Cardiac atrium fibroblast (primary cell): ENCODE measurements at places on chromosomes 7 and 10. TPM values are rescaled to one million over a fixed set of nuclear protein-coding genes. Genes with fewer than 3 reads are reported as not detected.

ZNF804B gene
- not detected in 2 replicates for total RNA-seq

ACHE gene
- 0.16 TPM in 1 of 2 replicates, not detected in the other for total RNA-seq

FGL2 gene
- 0.97 and 7.6 TPM in 2 replicates for total RNA-seq

CPN1 gene
- not detected in 2 replicates for total RNA-seq

COL17A1 gene
- 0.16 and 0.36 TPM in 2 replicates for total RNA-seq

CCL24 gene
- total RNA-seq: not detected in 2 replicates

GNG11 gene
- total RNA-seq: 113 and 138 TPM in 2 replicates

HKDC1 gene
- total RNA-seq: 0.18 and 0.49 TPM in 2 replicates

MCM10 gene
- total RNA-seq: 2.2 and 2.6 TPM in 2 replicates

LLCFC1 gene
- total RNA-seq: not detected in 2 replicates

CUBN gene
- total RNA-seq: 0.72 and 4.2 TPM in 2 replicates

CTTNBP2 gene
- not detected in 2 replicates for total RNA-seq

ABCA13 gene
- not detected in 2 replicates for total RNA-seq

INPP5A gene
- total RNA-seq: 30.5 and 31.2 TPM in 2 replicates

DOCK4 gene
- 5.2 and 12.8 TPM in 2 replicates for total RNA-seq

XPNPEP1 gene
- 87.8 and 97.7 TPM in 2 replicates for total RNA-seq

AKR1C3 gene
- 82.9 and 86.2 TPM in 2 replicates for total RNA-seq

PLOD3 gene
- total RNA-seq: 107 and 134 TPM in 2 replicates

PHKG1 gene
- total RNA-seq: not detected in 2 replicates

HTRA1 gene
- 123 and 135 TPM in 2 replicates for total RNA-seq

ASB10 gene
- total RNA-seq: not detected in 2 replicates

KCNIP2 gene
- 0.54 and 0.97 TPM in 2 replicates for total RNA-seq

RADIL gene
- total RNA-seq: 0.97 and 8.8 TPM in 2 replicates

WASL gene
- 22.2 and 23.8 TPM in 2 replicates for total RNA-seq

UCMA gene
- total RNA-seq: not detected in 2 replicates

CRYGN gene
- not detected in 2 replicates for total RNA-seq

COL13A1 gene
- total RNA-seq: 26.9 and 27.9 TPM in 2 replicates

SLC26A5 gene
- total RNA-seq: not detected in 2 replicates

TMEM26 gene
- 0.16 TPM in 1 of 2 replicates, not detected in the other for total RNA-seq

KCND2 gene
- total RNA-seq: 0.18 and 0.32 TPM in 2 replicates
